ENCODE measurements at places on chromosomes 12 and 14.
A peak's percentile ranks its signal among the peaks of the same experiment; 100 is the strongest.

GRCh38 chr14:86515195-86515594 is 985.3 kb downstream of the FLRT2 start:
- DNase-seq, result no peak
- no peak overlapping the region for H3K4me3 ChIP-seq
- H3K27ac ChIP-seq, result no peak overlapping the region

DNA sequence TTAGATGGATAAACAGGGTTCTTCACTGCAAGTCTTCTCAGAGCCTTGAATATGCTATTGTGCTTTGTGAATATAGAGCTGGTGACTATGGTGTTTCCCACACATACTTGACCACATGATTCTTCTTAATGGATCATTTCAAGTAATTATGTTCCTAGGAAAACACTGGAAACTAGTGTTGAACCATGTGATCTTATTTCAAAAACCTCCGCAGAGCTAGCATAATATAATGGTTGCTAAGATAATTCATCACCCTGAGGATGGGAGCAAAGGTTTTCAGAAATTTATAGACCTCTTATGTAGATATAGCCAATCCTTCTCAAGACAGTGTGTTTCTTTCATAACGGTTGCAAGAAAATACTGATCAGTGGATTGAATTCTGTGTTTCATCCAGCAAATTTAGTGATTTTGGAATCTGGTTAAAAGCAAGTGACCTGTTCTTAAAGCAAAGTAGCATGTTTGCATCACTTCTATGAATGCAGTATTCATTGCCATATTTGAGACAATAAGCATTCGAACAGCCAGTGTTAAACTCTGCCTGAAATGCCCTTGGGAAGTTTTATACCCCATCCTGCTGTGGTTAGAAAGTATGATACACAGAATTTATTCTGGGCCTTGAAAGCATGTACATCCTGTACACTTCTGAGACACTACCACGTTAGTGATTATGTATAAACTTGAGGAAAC is 341.0 kb upstream of the E2F7 start:
- H3K4me1 ChIP-seq, result no peaks in the 10 kb centered on the region
- H3K27me3 ChIP-seq, result no peaks in the 10 kb centered on the region
- DNase-seq, result no peak
- H3K4me3 ChIP-seq, result no peak overlapping the region

DNA sequence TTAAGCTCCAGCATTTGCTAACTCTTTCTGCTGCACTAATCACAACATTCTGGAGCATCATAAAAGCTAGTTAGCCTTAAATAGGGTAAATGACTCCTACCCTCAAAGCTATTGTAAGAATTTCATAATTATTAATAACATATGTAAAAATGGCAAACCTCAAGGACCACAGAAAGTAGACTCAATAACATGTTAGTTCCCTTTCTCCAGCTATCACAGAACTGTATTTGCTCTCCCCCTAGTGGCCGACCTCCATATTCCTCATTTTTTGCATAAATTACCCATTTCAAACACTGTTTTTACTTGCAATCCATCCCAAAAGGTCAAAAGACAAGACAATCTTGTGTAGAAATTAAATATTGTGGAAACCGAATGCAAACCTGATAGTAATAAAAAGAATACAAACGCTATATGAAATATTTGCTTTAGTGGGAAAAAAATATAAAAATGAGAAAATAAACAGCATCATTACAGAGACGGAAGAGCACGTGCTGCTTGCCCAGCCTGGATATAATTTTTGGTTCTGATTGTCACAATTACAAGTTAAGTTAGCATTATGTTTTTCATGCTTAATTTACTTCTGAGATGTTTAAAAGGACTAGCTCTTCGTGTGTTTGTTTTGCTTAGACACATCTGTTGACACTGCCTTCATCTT is 97.9 kb downstream of the RERGL start:
- H3K4me3 ChIP-seq, result no peak overlapping the region
- no peaks in the 10 kb centered on the region for H3K4me1 ChIP-seq
- no peak overlapping the region for H3K27ac ChIP-seq
- no peaks in the 10 kb centered on the region for H3K36me3 ChIP-seq
- no peaks in the 10 kb centered on the region for H3K27me3 ChIP-seq

- no peaks in the 10 kb centered on the region for H3K36me3 ChIP-seq
- no peaks in the 10 kb centered on the region for H3K27me3 ChIP-seq
- H3K27ac ChIP-seq, result no peak overlapping the region
- H3K4me1 ChIP-seq, result no peaks in the 10 kb centered on the region
- DNase-seq, result peak; percentile 2
- no peak overlapping the region for H3K4me3 ChIP-seq
These were observed 42.5 kb upstream of the BCAT1 start for GRCh38 chr12:24991209-24992049.

DNA sequence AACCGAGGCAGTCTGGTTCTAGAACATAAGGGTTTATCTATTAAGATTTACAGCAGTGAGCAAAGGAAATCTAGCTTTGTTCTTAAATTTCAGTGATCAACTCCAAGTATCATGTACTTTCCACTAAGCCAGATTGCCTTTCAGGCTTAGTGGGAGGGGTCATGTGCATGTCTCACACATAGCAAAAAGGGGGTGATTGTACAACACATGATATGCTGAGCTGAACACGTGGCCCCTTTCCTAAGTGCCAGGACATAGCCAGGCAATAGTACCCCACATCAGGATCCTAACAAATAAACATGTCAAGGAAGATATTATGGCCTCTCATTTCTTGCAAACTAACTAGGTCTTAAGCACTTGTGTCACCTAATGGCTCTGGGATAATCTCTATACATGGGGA is 347.2 kb downstream of the C12orf75 start:
- no peak overlapping the region for H3K27ac ChIP-seq
- DNase-seq, result no peak
- no peaks in the 10 kb centered on the region for H3K27me3 ChIP-seq
- no peak overlapping the region for H3K4me3 ChIP-seq
- H3K4me1 ChIP-seq, result no peaks in the 10 kb centered on the region

GRCh38 chr14:100325958-100326357 is 2.8 kb downstream of the SLC25A47 start:
- no peaks in the 10 kb centered on the region for H3K27me3 ChIP-seq
- DNase-seq, result no peak
- no peak overlapping the region for H3K27ac ChIP-seq
- no peaks in the 10 kb centered on the region for H3K36me3 ChIP-seq
- H3K4me3 ChIP-seq, result no peak overlapping the region
- H3K4me1 ChIP-seq, result no peaks in the 10 kb centered on the region

DNA sequence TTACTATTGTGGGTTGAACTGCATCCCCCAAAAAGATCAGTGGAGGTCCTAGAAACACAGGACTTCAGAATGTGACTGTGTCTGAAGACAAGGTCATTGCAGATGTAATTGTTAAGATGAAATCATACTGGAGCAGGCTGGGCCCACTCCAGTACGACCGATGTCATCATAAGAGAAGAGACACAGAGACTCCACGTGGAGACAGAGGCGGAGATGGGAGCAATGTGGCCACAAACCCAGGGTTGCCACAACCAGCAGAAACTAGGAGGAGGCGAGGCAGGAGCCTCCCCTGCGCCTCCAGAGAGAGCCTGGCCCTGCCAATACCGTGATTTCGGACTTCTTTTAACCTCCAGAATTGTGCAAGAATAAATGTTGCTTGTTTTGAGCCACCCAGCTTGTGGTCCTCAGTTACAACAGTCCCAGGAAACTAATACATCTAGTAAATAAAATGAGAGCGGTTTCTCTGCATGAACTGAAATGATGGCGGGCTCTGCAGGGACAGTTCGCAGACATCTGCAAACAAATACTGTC is 25.7 kb upstream of the FZD10 start:
- H3K36me3 ChIP-seq, result no peaks in the 10 kb centered on the region
- H3K27me3 ChIP-seq, result no peaks in the 10 kb centered on the region
- no peaks in the 10 kb centered on the region for H3K4me1 ChIP-seq
- H3K27ac ChIP-seq, result no peak overlapping the region
- DNase-seq, result no peak
- H3K4me3 ChIP-seq, result no peak overlapping the region

DNA sequence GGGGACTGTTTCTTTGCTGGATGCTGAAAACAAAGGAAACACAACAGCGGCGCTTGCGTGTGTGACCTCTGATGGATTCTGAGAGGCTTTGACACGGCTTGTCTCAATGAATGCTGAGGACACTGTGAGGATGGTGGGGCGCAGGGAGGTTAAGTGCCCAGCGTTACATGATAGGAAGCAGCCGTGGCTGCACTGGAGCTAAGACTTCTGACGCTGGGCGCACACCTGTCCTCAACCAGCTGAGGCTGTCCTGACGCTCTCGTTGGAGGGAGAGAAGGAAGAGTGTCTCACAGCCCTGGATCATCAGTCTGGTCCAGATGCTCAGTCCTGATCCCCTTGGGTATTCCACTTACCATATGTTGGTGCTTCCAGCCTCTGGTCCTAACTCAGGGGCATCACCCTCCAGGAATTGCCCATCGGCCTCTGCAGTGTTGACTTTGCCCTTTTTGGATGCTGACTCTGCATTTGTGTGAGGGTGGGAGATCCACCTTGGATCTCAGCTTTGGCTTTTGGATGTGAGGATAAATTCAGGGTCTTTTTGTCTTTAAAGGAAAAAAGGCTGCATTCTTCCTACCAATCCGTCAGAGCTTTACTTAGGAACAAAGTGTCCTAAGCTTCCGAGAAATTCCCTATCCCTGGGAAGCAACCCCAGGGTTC is 125.2 kb downstream of the ZNF664 start:
- no peaks in the 10 kb centered on the region for H3K27me3 ChIP-seq
- H3K4me3 ChIP-seq, result no peak overlapping the region
- H3K36me3 ChIP-seq, result no peaks in the 10 kb centered on the region
- no peaks in the 10 kb centered on the region for H3K4me1 ChIP-seq
- DNase-seq, result no peak
- no peak overlapping the region for H3K27ac ChIP-seq

DNA sequence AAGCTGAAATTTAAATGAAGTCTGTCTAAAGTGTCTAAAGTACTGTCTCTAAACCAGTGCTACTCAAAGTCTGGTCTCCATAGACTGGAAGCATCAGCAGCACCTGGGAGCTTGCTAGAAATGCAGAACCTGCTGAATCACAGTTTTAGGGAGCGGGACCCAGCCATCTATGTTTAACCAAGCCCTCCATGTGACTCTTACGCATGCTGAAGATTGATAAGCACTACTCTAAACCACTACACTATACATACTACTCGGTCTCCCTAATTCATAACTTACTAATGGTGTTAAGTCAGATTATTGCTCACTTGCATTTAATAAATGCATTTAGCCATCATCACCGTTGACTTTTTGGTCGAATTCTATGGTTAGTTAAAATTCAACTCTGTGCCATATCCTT is 88.8 kb downstream of the SLC25A21 start:
- H3K4me1 ChIP-seq, result no peaks in the 10 kb centered on the region
- DNase-seq, result no peak
- no peaks in the 10 kb centered on the region for H3K27me3 ChIP-seq
- no peak overlapping the region for H3K4me3 ChIP-seq
- no peak overlapping the region for H3K27ac ChIP-seq

DNA sequence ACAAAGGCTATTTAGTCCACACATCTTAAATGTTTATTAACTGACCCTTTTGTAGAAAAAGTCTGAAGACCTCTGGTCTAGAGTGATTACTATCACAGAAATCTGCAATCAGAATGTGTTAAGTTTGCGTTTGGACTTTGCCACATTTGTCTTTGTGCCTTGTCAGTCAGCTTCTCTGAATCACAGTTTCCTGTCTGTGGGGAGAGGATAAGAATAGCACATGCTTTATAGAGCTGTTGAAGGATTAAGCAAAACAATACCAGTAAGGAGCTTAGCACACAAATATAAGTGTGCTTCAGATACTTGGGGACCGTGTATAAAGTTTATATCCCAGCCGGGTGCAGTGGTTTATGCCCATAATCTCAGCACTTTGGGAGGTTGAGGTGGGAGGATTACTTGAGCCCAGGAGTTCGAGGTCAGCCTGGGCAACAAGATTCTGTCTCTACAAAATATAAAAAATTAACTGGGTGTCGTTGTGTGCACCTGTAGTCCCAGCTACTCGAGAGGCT is 63.0 kb upstream of the BTG1 start:
- no peaks in the 10 kb centered on the region for H3K27me3 ChIP-seq
- H3K27ac ChIP-seq, result peak overlapping the region; percentile 53

DNA sequence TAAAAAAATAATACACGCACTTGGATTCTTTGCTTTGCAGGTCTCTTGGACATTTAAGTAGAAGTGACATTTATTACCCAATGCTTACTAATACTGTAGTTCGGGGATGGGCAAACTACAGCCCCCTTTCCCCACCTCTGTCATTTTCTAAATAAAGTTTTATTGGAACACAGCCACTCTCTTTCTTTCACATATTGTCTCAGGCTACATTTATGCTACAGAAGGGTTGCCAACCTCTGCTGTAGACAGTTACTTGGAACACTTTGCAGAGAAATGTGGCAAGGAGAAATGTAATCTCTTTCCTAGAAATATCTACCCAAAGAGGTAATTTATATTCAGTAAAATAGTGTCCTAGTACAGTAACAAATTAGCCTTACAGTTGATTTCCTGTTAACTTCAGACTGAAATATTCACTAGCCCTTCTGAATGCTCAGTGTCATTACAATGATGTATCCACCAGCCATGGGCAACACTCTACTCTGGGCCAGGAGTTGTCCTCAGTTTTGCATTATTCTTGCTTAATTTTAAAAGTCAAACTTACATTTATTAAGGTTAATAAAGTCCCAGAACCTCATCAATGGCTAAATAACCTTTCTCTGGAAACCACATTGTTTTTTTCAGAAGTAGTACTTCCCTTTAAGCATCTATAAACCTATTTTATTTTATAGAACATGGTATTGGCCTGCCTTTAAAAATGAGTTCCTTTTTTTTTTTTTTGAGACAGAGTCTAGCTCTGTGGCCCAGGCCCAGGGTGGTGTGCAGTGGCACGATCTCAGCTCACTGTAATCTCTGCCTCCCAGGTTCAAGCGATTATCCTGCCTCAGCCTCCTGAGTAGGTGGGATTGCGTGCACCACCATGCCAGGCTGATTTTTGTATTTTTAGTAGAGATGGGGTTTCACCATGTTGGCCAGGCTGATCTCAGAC is 269.6 kb upstream of the AMIGO2 start:
- H3K36me3 ChIP-seq, result no peaks in the 10 kb centered on the region
- H3K4me1 ChIP-seq, result peaks cover 16% of the 10 kb centered on the region
- no peak for DNase-seq
- H3K4me3 ChIP-seq, result no peak overlapping the region
- H3K27me3 ChIP-seq, result no peaks in the 10 kb centered on the region

- no peak overlapping the region for H3K27ac ChIP-seq
- peaks cover 75% of the 10 kb centered on the region for H3K36me3 ChIP-seq
These were observed 12.8 kb downstream of the TCHP start for GRCh38 chr12:109912855-109913321.

DNA sequence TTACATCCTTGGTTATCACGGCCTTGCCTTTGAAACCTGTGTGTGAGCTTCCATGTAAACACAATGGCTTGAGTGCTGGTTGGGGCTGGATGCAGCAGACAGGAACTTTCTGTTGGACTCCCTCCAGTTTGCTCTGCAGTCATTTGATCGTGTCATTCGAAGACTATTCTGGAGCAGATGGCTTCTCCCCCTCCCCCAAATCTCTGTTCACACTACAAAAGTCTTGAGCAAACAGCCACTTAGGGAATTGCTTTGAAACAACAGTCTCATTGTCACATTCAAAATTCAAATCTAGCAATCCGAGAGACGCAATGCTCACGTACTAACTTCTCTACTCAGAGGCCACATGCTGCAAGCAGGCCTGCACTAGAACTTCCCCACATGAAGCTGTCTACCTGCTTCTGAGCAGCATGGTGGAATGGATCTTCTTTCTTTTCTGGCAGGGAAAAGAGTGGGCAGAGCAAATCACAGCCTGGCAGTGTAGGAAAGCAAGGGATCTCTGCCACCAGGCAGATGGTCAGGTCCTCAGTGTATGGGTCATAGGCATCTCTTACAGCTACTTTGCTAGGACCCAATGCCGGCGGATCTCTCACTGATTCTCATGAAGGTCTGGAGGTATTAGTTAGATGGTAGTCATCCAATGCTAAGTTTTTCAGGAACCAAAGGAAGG is 214.2 kb downstream of the PPM1H start:
- no peak overlapping the region for H3K27ac ChIP-seq
- DNase-seq, result no peak
- no peaks in the 10 kb centered on the region for H3K27me3 ChIP-seq
- H3K4me3 ChIP-seq, result no peak overlapping the region
